Activated T-helper 1 cell treated with anti-CD3 and anti-CD28 coated beads, Interleukin-2, amount 50 U/mL, for 16 hours (primary cell): ENCODE measurements at places on chromosomes 5 and 9.

DNA sequence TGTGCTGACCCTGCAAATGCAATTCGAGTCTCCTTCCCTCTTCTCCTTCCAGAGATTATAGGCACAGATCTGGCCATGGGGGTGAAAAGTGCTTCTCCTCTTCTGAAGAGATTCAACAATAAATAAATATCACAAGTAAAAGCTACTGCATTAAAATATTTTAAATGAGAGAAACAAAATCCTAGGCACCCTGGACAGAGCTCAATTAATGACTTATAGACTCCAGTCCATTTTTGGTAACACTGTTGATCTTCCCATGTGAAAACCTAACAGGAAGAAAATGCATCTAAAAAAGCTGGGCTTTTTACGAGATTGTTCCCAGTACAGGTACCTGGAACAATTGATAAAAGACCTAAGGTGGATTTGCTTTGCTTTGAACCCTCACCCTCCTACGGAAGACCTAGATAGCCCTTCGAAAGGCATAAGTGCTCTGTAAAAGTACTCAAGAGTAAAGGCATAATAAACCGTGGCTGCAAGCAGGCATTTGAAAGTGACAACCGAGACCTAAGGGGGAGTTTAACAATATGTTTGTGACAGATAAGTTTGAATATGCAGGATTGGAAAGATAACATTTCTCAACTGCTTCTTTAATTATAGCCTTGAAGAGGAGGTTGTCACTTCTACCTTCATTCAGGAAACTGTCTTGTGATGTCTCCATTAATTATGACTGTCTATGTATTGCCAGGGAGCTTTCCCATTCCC lies 29.4 kb upstream of the MED10 start:
- DNase-seq, result no peak

DNA sequence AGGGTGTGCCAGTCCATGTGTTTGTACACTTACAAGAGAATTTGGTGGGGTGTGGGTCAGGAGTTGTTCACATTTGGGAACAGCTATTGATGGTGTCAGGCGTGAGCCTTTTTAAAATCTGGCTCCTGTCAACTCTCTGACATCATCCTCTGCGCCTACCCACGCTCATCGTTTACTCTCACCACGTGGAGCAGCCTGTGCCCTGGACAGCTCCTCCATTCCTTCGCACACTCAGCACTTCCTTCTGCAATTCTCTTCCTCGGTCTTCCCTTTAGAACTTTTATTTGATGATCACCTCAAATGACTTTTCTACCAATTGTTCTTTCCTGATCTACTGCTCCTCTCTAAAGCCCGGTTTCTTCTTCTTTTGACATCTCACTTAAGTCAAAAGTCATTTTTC lies 42.1 kb upstream of the GNAQ start:
- DNase-seq, result no peak

- DNase-seq, result no peak
These were observed 118.7 kb upstream of the ATP10B start for GRCh38 chr5:160970605-160971191.

DNA sequence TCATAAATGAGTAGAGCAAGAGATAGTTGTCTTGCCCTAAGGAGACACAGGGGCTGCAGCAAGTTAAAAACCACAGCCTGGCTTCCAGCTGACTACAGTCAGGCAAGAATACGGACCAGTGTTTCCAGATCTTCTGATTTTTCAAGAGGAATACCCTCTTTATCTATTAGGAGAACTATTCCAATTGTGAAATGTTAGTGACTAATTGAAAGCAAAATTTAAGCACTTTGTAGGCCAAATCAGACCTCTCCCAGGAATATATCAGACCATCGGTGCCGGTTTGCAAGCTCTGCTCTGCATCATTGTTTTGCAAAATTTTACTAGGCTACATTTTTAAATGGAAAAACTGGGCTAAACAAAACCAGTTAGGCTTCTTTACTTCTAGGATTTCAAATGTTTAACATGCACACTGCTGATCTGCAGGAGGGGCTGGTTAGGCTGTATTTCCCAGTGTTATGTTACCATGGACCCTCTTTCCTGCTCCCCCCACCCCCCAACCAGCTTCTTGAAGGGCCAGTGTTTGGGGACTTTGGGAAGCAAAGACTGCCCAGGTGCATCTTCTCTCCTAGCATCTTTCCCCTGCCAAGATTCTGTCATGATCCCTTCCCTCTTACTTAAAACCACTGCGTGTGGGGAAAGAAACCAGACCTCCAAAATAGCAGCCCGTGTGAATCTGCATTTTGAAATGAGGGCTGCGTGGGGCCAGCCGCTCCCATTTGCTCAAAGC lies 1.1 kb upstream of the ARSI start:
- DNase-seq, result no peak

GRCh38 chr5:96084874-96085506 lies 123.3 kb upstream of the ELL2 start:
- DNase-seq, result no peak

GRCh38 chr5:79842991-79843390 lies 148.1 kb downstream of the MTX3 start:
- DNase-seq, result no peak

- DNase-seq, result peak; percentile 48
These were observed at the start of gene TRIO for GRCh38 chr5:14142827-14143545. Gene TRIO (plus strand): TSS chr5:14143342. CDS start chr5:14143726, 384 bp downstream.

- DNase-seq, result no peak
These were observed 1166.5 kb upstream of the CDH18 start for GRCh38 chr5:21154526-21154925.
